ENCODE measurements at places on chromosomes 2 and 18. TPM values are rescaled to one million over a fixed set of nuclear protein-coding genes. Genes with fewer than 3 reads are reported as not detected.

Gene HRH4
- not detected for total RNA-seq

Gene CXCR1
- not detected for total RNA-seq

Gene LCT
- 0.19 TPM for total RNA-seq

Gene GPAT2
- 3.2 TPM for total RNA-seq

Gene SP9
- not detected for total RNA-seq

Gene KIAA2012
- not detected for total RNA-seq

Gene EMX1
- 0.96 TPM for total RNA-seq

Gene SMYD1
- 1.0 TPM for total RNA-seq

Gene ITGB6
- 35.7 TPM for total RNA-seq

Gene IMPACT
- 30.8 TPM for total RNA-seq

Gene IL37
- total RNA-seq, result 0.82 TPM

Gene ITGA6
- 178 TPM for total RNA-seq

Gene NEU2
- not detected for total RNA-seq

Gene PROKR1
- total RNA-seq, result 0.12 TPM

Gene CYTIP
- 5.8 TPM for total RNA-seq

Gene SLC4A3
- total RNA-seq, result 3.4 TPM

Gene TCF4
- 20.7 TPM for total RNA-seq

Gene TEX51
- total RNA-seq, result not detected

Gene HOXD3
- total RNA-seq, result 5.8 TPM

Gene IL1F10
- total RNA-seq, result not detected

Gene AQP12B
- 0.16 TPM for total RNA-seq

Gene EVX2
- total RNA-seq, result 0.12 TPM

Gene MLPH
- 46.8 TPM for total RNA-seq

Gene DPYSL5
- 1.3 TPM for total RNA-seq

Gene CSRNP3
- 2.0 TPM for total RNA-seq

Gene NEU4
- total RNA-seq, result 72.5 TPM

Gene CFAP221
- total RNA-seq, result not detected

Gene KCNS3
- total RNA-seq, result 21.6 TPM

Gene RPRM
- total RNA-seq, result 2.5 TPM

Gene SCTR
- total RNA-seq, result 0.32 TPM

Gene MPP4
- total RNA-seq, result 0.25 TPM

Gene PSMA8
- total RNA-seq, result not detected

Gene UGT1A4
- total RNA-seq, result 2.4 TPM

Gene MDH1B
- total RNA-seq, result 0.34 TPM

Gene CRYGD
- total RNA-seq, result not detected

Gene SERPINB5
- total RNA-seq, result 2.3 TPM

Gene KLHL29
- total RNA-seq, result 2.6 TPM

Gene DAW1
- not detected for total RNA-seq

Gene ZEB2
- total RNA-seq, result 48.6 TPM

Gene BOLL
- not detected for total RNA-seq

Gene SLC30A3
- not detected for total RNA-seq

Gene NLRC4
- 0.46 TPM for total RNA-seq

Gene LIMS3
- 0.90 TPM for total RNA-seq

Gene OR6B3
- total RNA-seq, result not detected

Gene CFAP53
- not detected for total RNA-seq

Gene SLC19A3
- 21.6 TPM for total RNA-seq

Gene CCDC121
- total RNA-seq, result 2.9 TPM

Gene FBXO15
- total RNA-seq, result 1.0 TPM

Gene ERBB4
- 0.05 TPM for total RNA-seq

Gene MERTK
- 13.7 TPM for total RNA-seq

Gene ITGAV
- 41.0 TPM for total RNA-seq

Gene GGCX
- 39.1 TPM for total RNA-seq

Gene CNGA3
- total RNA-seq, result 0.63 TPM

Gene CRACDL
- total RNA-seq, result 8.0 TPM

Gene SIX3
- not detected for total RNA-seq

Gene RAB27B
- total RNA-seq, result 3.3 TPM

Gene LIMS4
- 0.93 TPM for total RNA-seq

Gene TRIP12
- total RNA-seq, result 196 TPM

Gene UGT1A10
- total RNA-seq, result 43.9 TPM

Measured in mucosa of descending colon (tissue), 3 donors.